ENCODE measurements at places on chromosomes 4 and X. TPM values are rescaled to one million over a fixed set of nuclear protein-coding genes. Genes with fewer than 3 reads are reported as not detected.

DNA sequence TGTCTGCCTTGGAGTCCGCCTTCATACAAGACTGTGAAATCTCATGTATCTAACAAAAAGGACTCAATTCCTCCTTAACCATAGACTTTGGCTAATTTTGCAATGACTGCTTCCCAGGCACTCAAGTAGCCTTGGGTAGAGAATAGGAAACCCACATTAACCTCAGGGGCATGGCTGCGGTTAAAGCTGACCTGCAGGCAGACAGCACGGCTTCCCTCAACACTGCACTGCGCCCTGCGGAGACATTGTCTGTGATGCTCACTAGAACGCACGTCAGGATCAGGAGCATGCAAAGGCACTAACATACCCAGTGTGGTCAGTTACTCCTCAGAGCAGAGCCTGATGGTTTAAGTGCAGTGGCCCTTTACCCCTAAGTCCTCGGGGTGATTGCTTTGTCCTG is 10.3 kb upstream of the GPR143 start:
- DNase-seq: no peak

Gene GAB3
- 1.0 TPM for total RNA-seq

DNA sequence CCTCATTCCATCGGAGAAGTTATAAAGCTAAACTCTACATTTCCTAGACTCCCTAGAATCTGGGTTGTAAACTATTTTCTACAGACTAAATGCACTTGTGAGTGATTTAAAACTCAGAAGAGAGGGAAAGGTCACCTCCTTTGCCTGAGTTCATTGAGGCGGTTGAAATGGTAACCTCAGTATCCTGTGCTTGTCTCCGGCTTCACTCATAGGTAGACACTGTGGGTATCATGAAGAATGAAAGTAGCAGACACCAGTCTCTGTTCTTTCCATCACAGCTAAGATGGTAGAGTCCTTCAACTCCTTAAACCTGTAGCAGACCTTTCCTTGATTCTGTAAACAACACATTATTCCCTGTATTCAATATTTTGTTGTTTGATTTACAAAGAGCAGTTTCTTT is 291.3 kb upstream of the ANKRD50 start:
- no peak for DNase-seq

Gene RPS6KA6
- total RNA-seq: not detected

- peak; percentile 4 for DNase-seq
Observed at GRCh38 chrX:141278306-141278705, 36.0 kb upstream of the SPANXC start.

DNA sequence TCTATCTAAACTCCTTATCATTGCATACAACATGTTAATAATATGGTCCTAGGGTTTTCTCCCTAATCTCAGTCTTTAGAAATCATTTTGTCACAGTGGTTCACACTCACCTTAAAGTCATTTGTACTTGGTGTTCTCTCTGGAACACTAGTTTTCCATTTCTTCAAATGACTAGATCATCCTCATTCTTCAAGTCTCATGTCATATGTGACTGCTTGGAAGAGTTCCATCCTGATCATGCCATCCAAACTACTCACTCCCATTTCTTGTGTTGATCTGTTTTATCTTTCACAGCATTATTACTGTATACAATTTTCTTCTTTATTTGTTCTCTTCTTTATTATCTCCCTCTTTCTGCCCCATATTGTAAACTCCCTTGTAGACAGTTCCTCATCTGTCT is 66.5 kb downstream of the HTR2C start:
- no peak for DNase-seq

DNA sequence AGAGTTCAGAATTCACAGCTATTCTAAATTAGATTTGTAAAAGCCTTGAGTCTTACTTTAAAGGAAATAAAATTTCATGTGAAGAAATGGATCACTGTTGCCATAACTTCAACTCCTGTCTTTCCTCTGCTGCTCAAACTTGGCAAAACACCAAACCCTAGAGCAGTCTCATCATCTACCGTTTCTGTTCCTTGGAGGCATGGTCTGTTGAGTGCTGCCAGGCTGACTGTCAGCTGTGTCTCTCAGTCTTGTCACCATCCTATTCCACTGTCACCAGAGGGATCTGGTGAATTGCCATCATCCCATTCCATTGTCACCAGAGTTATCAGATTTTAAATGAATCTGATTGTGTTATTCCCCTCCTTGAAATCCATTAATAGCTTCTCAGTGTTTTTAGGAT is 55.6 kb downstream of the STIM2 start:
- no peak for DNase-seq

GRCh38 chr4:147576084-147576483 is 41.1 kb upstream of the TMEM184C start:
- no peak for DNase-seq

- no peak for DNase-seq
Observed at GRCh38 chr4:8159537-8160232, 1.1 kb upstream of the ABLIM2 start.

GRCh38 chrX:74924449-74925224 is 615 bp downstream of the NEXMIF start:
- peak; percentile 47 for DNase-seq

- DNase-seq: no peak
Observed at GRCh38 chr4:145554691-145555090, 64.5 kb upstream of the MMAA start.

Gene TCEAL5
- total RNA-seq: not detected

DNA sequence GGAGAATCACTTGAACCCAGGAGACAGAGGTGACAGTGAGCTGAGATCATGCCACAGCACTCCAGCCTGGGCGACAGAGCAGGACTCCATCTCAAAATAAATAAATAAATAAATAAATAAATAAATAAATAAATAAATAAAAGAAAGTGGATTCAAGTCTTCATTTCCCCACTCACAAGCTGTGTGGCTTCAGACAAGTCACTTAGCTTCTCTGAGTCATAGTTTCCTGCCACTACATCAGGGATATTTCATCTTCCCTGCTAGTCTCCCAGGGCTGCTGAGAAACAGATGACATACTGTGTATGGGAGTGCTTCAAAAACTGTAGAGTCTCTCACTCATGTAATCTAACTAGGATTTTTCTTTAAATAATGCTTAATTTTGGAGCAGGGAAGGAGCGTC is 37.2 kb downstream of the TBC1D9 start:
- no peak for DNase-seq

DNA sequence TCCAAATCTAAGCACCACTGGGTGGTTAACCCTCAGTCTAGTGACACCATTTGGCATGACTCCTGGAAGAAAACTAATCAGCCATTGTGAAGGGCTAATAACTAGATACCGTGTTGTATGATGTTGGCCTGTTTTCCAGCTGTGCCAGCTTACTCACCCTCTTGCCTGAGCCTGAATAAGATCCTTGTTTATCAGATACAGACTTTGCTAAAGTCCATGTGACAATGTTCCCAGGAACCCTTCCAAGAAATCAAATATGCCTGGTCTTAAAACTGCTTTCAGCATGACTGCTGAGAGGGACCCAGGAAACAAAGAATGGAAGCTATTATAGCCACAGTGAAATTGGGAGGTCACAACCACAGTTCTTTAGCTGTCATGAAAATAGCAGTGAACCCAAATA is 640.8 kb upstream of the INTU start:
- DNase-seq: no peak

DNA sequence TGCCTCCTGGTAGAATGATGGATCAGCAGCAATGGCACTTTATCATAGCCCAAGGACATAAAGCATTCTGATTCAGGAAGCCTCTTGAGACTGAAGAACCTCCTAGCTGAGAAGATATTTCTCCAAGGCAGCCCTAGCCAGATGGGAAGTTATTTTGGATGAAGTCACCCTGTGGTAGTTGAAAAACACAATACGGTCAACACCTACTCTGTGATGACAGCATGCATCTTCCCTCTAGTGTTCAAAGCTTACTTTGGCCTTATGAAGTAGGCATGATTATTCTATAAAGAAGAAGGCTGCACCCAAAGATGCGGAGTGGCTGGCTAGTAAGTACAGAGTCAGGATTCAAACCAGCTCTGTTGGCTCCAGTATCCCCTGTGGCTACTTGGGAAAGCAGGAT is 47.9 kb downstream of the TLR10 start:
- DNase-seq: no peak

DNA sequence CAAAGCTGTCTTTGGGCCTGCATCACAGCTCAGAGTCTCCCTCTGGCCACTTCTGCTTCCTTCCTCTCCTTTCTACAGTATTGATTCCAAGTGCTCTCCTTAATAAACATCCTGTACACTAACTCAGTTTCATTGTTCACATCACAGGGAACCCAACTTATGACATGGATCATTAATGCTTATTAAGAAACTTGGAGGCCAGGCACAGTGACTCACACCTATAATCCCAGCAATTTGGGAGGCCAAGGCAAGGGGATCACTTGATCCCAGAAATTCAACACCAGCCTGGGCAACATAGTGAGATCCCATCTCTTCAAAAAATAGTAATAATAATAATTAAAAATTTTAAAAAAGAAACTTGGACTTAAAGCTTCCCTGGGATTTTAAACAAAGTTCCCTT is 89.2 kb upstream of the EFHC2 start:
- no peak for DNase-seq

DNA sequence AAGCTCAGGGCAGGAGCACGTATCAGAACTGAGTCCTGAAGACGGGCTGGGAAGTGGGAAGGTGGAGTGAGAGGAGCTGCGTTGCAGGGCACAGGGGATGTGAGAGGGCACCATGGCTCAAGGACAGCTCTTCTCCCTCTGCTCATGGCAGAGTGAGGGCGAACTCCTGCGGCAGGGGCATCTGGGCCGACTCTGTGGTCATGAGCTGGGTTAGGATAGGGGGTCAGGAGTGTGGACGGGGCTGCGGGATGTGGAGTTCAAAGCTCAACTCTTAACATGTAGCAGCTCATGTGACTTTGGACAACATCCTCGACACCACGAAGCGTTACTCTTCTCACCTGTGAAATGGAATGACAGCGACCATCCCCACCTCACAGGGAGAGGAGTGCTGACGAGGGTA is 19.4 kb upstream of the SORCS2 start:
- DNase-seq: no peak

GRCh38 chr4:100876546-100876945 is 358.7 kb upstream of the EMCN start:
- DNase-seq: no peak

DNA sequence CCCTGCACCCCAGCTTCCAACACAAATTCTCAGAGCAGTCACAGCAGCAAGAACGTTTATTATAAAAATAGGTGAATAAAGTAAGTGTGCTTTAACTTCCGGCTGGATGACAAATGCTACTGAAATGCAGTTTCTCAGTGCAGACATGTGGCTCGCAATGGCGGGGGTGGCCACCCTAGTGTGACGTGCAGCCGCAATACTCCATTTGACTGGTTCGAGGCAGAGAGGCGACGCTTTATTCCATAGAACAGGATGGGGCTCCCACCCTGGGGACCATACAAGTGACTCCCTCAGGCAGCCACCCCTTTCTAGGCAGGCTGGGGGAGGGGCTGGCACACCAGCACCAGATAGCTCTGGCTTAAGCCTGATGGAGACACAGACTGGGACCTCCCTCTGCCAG is 14.5 kb downstream of the TNIP2 start:
- DNase-seq: no peak

DNA sequence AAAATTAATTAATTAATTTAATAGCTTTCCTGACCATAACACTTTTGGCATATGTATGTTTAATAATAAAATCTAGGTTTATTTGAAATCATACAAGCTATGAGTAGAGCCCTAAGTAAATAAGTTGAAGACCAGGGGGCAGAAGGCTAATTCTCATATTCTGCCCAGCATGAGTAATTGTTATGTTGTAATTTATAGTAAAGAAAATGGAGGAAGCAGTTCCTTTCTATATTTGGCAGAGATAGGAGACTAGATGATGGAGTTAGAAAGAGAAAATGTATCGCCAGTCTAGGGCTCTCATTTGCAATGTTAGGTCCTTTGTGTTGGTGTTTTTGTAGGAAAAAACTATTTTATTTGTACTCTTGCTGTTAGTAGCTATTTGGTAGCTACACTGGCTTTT is 89.1 kb downstream of the FNIP2 start:
- DNase-seq: no peak

- no peak for DNase-seq
Observed at GRCh38 chr4:62870451-62870850, 1538.8 kb downstream of the TECRL start.

Gene MAGEC3
- total RNA-seq: not detected

DNA sequence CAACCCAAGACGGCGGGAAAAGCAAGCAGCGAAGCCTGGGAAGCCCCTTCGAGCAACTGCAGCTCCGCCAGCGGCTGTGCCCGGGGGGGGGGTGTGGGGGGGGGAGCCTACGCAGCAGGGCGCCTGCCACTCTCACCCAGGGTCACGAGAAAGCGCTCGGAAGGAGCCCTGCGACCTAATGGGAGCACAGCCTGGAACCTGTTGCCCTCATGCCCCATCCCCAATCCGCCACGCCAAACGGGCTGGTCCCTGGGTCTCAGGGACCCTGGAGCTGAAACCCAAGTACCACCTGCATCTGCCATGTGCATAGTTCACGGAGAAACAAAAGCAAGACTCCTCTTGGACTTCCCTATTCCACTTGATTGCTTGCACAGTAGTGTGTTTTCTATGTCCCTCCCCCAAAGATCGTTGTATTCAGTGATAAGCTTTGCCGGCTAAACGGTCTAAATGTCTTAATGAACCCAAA is 359 bp upstream of the GAB3 start:
- no peak for DNase-seq

DNA sequence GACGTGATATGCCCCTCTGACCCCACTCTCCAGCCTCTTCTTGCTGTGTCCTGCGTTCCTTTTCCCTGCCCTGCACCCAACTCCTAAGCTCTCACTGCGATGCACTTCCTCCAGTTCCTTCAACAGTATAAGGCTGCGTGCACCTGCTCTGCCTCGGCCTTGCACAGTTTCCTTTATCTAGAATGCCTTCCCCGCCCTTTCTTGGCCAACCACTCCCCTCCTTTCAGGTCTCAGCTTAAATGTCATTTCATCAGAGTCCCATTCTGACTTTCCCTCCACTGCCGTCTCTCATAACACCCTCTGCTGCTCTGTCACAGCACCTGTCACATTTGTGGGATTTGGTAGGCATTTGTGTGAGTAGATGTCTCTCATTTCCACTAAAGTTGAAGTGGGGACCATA is 58.4 kb upstream of the NEIL3 start:
- peak; percentile 45 for DNase-seq

Gene IQCM
- total RNA-seq: not detected

Gene NAA11
- total RNA-seq: not detected

GRCh38 chrX:19887911-19888879 is 795 bp upstream of the SH3KBP1 start:
- peak; percentile 58 for DNase-seq

Gene MOSPD2
- 16.0 TPM for total RNA-seq

DNA sequence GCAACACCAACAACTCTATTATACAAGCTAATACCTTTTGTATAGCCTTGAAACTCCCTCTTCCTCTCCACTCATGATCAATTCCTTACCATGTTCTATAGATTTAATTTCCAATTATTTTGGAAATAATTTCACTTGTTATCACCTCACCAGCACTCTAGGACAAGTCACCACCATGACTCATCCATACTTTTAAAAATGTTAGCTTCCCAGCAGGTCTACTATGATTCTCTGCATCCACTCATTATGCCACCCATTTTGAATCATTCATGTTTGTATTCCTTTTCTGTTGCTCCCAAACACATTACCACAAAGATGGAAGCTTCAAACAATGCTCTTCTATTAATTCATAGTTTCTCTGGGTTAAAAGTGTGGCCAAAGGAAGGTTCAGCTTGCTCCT is 469.6 kb downstream of the PDGFC start:
- no peak for DNase-seq

Gene MAGED4
- not detected for total RNA-seq

- DNase-seq: no peak
Observed at GRCh38 chr4:87299898-87300297, 22.8 kb downstream of the HSD17B13 start.

- no peak for DNase-seq
Observed at GRCh38 chr4:3016961-3017360, 53.6 kb downstream of the GRK4 start.

- DNase-seq: no peak
Observed at GRCh38 chr4:106801386-106801785, 234.7 kb downstream of the DKK2 start.
